ENCODE measurements at places on chromosomes 7 and 10.

DNA sequence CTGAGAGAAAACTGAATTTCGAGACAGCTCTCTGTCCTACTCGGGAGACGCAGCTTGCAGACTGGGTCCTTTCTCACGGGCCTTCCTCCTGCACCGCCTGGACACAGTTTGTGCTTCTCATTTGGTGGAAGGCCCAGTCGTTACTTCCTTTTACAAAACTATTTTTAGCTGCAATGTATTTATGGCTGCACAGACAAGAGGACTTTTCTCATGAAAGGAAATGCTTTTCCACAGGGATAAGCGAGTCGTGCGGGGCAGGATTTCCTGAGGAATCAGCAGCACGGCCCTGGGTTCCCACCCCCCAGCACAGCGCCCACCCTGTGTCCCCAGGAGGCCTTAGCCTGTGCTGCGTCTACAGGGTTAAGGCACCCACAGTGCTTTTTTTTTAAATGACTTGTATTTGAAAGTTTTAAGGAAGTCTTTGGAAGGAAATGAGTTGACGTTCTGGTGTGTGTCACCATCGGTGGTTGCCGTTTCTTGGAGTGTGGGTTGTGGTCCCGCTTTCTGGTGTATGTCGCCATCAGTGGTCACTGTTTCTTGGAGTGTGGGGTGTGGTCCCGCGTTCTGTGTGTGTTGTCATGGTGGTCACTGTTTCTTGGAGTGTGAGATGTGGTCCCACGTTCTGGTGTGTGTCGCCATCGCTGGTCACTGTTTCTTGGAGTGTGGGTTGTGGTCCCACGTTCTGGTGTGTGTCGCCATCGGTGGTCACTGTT lies 50.9 kb downstream of the INPP5A start:
- H3K4me1 ChIP-seq: peaks cover 97% of the 10 kb centered on the region
- H3K36me3 ChIP-seq: no peaks in the 10 kb centered on the region
- H3K4me3 ChIP-seq: peak overlapping the region; percentile 17
- no peaks in the 10 kb centered on the region for H3K27me3 ChIP-seq

GRCh38 chr10:88858491-88858890 lies 6.8 kb upstream of the ANKRD22 start:
- H3K4me3 ChIP-seq: no peak overlapping the region
- H3K27me3 ChIP-seq: peaks cover 7% of the 10 kb centered on the region
- no peaks in the 10 kb centered on the region for H3K36me3 ChIP-seq

- H3K4me3 ChIP-seq: no peak overlapping the region
- no peaks in the 10 kb centered on the region for H3K36me3 ChIP-seq
- H3K27me3 ChIP-seq: peaks cover 24% of the 10 kb centered on the region
These were observed 466.6 kb downstream of the XPNPEP1 start for GRCh38 chr10:109456566-109457301.

DNA sequence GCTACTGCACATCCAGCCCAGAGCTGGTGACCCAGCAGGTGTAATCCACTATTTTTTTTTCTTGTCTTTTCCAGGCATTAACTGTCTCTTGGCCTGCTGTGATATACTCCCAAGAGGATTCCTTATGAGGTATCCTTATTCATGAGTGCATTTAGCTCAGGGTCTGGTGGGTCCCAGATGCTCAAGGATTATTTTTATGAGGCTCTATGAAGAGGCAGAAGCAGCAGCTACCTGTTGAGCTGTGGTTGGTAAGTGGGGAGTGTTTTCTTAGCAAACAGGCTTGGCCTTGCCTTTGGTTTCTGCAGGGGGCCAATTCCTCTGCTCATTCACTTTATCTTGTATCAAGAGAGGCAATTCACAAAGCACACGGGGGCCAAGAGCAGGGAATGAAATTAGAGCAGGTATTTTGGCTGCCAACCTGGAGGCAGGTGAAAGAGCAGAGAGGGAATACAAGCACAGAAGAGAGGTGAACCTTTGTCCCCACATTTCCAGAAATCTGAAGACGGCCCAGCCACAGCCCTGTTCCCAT lies 221.6 kb downstream of the TMEM178B start:
- H3K27ac ChIP-seq: no peak overlapping the region
- peaks cover 4% of the 10 kb centered on the region for H3K27me3 ChIP-seq
- DNase-seq: no peak
- no peaks in the 10 kb centered on the region for H3K4me1 ChIP-seq
- H3K36me3 ChIP-seq: no peaks in the 10 kb centered on the region

- peaks cover 7% of the 10 kb centered on the region for H3K4me1 ChIP-seq
- no peak overlapping the region for H3K4me3 ChIP-seq
- H3K27me3 ChIP-seq: no peaks in the 10 kb centered on the region
- no peaks in the 10 kb centered on the region for H3K36me3 ChIP-seq
- H3K27ac ChIP-seq: no peak overlapping the region
- no peak for DNase-seq
These were observed 438.8 kb upstream of the C7orf33 start for GRCh38 chr7:148151778-148152177.

GRCh38 chr7:1937252-1937605 lies 267.2 kb downstream of the ELFN1 start:
- DNase-seq: no peak
- H3K4me1 ChIP-seq: no peaks in the 10 kb centered on the region
- no peak overlapping the region for H3K27ac ChIP-seq
- H3K27me3 ChIP-seq: no peaks in the 10 kb centered on the region
- no peak overlapping the region for H3K4me3 ChIP-seq

All from tibial artery (tissue), 4 donors.